Lower lobe of right lung (tissue), 2 donors: ENCODE measurements at places on chromosomes 5 and 9. TPM values are rescaled to one million over a fixed set of nuclear protein-coding genes. Genes with fewer than 3 reads are reported as not detected.

DNA sequence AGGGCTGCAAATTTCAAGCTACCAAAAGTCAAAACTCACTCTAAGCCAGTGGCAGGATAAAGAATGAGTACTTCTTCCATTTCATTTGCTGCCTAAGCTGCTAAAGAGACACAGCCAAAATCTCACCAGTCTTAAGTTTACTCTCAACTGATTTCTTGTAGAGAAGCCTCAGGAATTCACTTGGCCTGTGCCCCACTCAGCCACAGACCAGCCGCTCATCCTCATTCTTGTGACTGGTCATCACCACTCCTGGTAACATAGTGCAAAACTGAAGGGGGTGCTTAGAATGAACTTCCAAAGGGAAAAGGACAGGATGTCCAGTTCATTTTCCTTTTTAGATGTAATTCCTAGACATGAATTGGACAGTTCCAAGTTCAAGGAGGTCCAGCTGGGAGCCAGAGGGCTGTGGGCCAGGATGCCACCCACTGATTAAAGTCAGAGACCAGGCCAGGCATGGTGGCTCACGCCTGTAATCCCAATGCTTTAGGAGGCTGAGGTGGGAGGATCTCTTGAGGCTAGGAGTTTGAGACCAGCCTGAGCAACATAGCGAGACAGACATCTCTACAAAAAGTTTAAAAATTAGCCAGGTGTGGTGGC is 72.7 kb upstream of the RANBP3L start:
- no peak for DNase-seq
- H3K27ac ChIP-seq: peak overlapping the region; percentile 50
- H3K4me3 ChIP-seq: no peak overlapping the region
- H3K4me1 ChIP-seq: peaks cover 9% of the 10 kb centered on the region
- no peaks in the 10 kb centered on the region for H3K36me3 ChIP-seq
- H3K27me3 ChIP-seq: no peaks in the 10 kb centered on the region

Gene FSTL4
- 1.9 TPM for total RNA-seq

Gene GALNT12
- total RNA-seq: 23.2 TPM

- peak; percentile 43 for DNase-seq
- no peak overlapping the region for H3K27ac ChIP-seq
- no peak overlapping the region for H3K4me3 ChIP-seq
- H3K36me3 ChIP-seq: no peaks in the 10 kb centered on the region
- H3K27me3 ChIP-seq: peaks cover 3% of the 10 kb centered on the region
These were observed 2.7 kb upstream of the GBGT1 start for GRCh38 chr9:133166392-133166791.

- no peak overlapping the region for H3K4me3 ChIP-seq
- no peak overlapping the region for H3K27ac ChIP-seq
- peaks cover 26% of the 10 kb centered on the region for H3K36me3 ChIP-seq
- peaks cover 36% of the 10 kb centered on the region for H3K27me3 ChIP-seq
- H3K4me1 ChIP-seq: no peaks in the 10 kb centered on the region
- DNase-seq: no peak
These were observed 1.8 kb upstream of the LHX3 start for GRCh38 chr9:136206602-136207275.

DNA sequence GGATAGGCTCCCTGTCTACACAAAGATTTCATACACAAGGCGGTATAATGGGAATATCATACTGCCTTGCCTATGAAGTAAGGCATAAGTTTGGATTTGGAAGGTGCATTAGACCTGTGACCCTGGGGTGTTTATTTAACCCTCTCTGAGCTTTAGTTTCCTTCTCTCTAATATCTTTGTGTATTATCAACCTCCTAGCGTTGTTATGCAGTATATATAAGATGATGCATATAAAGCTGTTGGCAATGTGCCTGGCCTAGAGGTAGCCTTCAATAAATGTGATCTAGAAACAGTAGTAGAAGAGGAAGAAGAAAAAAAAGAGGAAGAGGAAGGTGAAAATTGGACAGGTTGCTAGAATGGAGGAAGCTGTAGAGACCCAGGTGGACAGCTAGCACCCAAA is 311.6 kb upstream of the CLINT1 start:
- peaks cover 6% of the 10 kb centered on the region for H3K4me1 ChIP-seq
- no peak overlapping the region for H3K27ac ChIP-seq
- no peak for DNase-seq
- no peak overlapping the region for H3K4me3 ChIP-seq
- H3K27me3 ChIP-seq: no peaks in the 10 kb centered on the region
- H3K36me3 ChIP-seq: no peaks in the 10 kb centered on the region

Gene QRFP
- total RNA-seq: not detected

GRCh38 chr5:160280384-160281095 is 31.8 kb downstream of the CCNJL start:
- H3K27ac ChIP-seq: no peak overlapping the region
- no peak overlapping the region for H3K4me3 ChIP-seq
- H3K36me3 ChIP-seq: peaks cover 15% of the 10 kb centered on the region
- no peaks in the 10 kb centered on the region for H3K4me1 ChIP-seq
- H3K27me3 ChIP-seq: no peaks in the 10 kb centered on the region

DNA sequence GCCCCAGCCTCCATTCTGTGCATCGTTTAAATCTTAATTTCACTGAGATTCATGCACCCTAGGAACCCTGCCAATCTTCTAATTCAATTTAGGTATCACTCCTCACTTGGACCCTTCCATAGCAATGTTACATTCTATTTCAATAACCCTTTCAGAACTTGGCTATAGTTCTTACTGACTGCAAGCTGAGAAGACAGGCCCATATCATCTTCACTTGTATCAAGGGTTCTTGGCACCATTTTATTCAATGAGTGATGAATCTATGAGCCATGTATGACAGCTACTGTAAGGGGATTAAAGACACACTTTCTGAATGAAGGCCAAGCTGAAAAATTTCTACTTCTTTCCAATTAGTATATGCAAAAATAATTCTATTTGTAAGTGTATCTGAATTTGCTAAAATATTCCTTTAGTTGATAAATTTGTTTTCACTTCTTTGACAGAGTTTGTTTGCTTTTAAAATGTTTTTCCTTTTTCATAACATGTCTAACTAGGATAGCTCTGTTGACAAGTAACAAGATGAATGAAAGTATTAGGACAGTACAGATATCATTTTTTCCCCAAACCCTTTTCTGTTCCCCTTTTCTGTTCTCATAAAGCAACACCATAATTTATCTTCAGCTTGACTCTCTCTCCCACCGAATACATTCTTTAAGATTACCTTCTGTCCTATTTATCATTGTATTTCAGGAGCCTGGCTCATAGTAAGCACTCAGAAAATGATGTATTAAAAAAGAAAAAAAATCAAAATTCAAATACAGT is 9.6 kb downstream of the ITGA2 start:
- no peaks in the 10 kb centered on the region for H3K27me3 ChIP-seq
- H3K4me3 ChIP-seq: no peak overlapping the region
- DNase-seq: no peak
- H3K36me3 ChIP-seq: no peaks in the 10 kb centered on the region

DNA sequence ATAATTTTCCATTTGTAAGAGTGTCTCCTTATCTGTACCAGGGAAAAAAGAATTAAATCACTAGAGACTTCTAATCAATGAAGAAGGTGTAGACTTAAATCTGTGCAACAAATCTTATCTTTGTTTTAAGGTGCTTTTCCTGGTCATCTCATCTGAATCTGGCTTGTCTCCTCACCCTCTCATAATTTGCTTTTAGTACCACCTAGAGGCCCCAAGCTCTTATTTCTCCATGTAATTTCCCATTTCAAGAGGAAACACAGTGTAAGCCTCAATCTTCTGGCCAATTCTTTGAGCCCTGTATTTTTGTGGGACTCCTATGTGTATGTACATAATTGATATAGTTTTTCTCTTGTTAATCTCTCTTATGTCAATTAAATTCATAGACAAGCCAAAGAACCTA is 1975.3 kb upstream of the CDH6 start:
- no peaks in the 10 kb centered on the region for H3K4me1 ChIP-seq
- no peak for DNase-seq
- no peaks in the 10 kb centered on the region for H3K36me3 ChIP-seq
- no peak overlapping the region for H3K4me3 ChIP-seq
- H3K27me3 ChIP-seq: no peaks in the 10 kb centered on the region
- H3K27ac ChIP-seq: no peak overlapping the region

DNA sequence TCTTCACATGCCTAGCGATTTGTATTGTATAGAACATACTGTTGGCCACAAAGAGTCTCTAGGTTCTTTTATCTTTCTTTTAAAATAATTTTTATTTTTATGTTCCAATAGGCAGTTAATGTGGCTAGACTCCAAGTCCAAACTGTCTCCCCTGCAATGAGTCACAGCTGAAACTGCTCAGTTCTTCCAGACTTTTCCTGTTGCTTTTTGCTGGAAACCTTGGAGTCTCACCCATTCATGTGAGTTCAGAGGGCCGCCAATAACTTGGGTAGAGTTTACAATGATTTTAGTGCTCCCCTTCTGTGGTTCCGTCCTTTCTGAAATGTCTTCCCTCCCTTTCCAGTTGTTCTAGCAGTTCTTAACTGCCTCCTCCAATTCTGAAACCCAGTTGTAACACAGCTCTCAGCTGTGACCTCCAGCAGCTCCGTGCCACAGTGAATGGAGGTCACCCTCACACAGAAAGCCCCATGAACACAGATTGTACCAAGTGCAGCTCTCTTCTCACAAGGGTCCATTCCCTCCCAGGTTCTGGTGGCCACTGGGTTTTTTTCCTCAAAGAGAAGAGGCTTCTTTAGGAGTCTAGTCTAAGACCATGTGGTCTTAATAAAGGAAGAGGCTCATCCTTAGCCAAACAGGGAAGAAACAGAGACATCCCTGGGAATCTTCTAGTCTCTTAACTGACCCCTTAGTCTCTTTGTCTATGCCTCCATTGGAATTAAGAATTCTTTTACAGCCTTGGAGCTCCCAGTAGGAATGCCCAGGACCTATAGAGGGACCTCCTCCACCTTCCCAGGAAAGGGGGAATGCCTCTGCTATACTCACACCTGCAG is 198.5 kb downstream of the SPOCK1 start:
- H3K4me1 ChIP-seq: no peaks in the 10 kb centered on the region
- no peak for DNase-seq
- H3K36me3 ChIP-seq: no peaks in the 10 kb centered on the region
- no peak overlapping the region for H3K4me3 ChIP-seq

GRCh38 chr5:116848954-116849581 is 274.4 kb upstream of the SEMA6A start:
- DNase-seq: no peak
- H3K4me3 ChIP-seq: no peak overlapping the region
- H3K27ac ChIP-seq: no peak overlapping the region
- H3K27me3 ChIP-seq: no peaks in the 10 kb centered on the region
- no peaks in the 10 kb centered on the region for H3K4me1 ChIP-seq

Gene TSC1
- total RNA-seq: 50.9 TPM

Gene FLT4
- 24.8 TPM for total RNA-seq

Gene CTXN3
- total RNA-seq: not detected

- no peaks in the 10 kb centered on the region for H3K27me3 ChIP-seq
- peak overlapping the region; percentile 34 for H3K4me3 ChIP-seq
- DNase-seq: peak; percentile 84
- H3K4me1 ChIP-seq: peaks cover 76% of the 10 kb centered on the region
- peaks cover 56% of the 10 kb centered on the region for H3K36me3 ChIP-seq
These were observed 25.8 kb downstream of the FPGS start for GRCh38 chr9:127828262-127829031.

- no peak overlapping the region for H3K4me3 ChIP-seq
- no peaks in the 10 kb centered on the region for H3K36me3 ChIP-seq
- DNase-seq: no peak
- no peaks in the 10 kb centered on the region for H3K4me1 ChIP-seq
- H3K27me3 ChIP-seq: no peaks in the 10 kb centered on the region
These were observed 100.6 kb downstream of the ICE1 start for GRCh38 chr5:5523066-5523505.

- no peak overlapping the region for H3K27ac ChIP-seq
- DNase-seq: no peak
- H3K36me3 ChIP-seq: no peaks in the 10 kb centered on the region
- no peak overlapping the region for H3K4me3 ChIP-seq
These were observed 13.6 kb upstream of the LMNB1 start for GRCh38 chr5:126763371-126763770.

- H3K36me3 ChIP-seq: no peaks in the 10 kb centered on the region
- no peak for DNase-seq
- no peak overlapping the region for H3K4me3 ChIP-seq
- no peak overlapping the region for H3K27ac ChIP-seq
- H3K27me3 ChIP-seq: no peaks in the 10 kb centered on the region
These were observed 537.8 kb upstream of the BRINP1 start for GRCh38 chr9:119907056-119907455.

Gene SLC6A7
- not detected for total RNA-seq

GRCh38 chr5:36897616-36898015 is 21.0 kb downstream of the NIPBL start:
- no peak overlapping the region for H3K4me3 ChIP-seq
- no peak overlapping the region for H3K27ac ChIP-seq
- DNase-seq: no peak
- H3K4me1 ChIP-seq: peaks cover 29% of the 10 kb centered on the region

DNA sequence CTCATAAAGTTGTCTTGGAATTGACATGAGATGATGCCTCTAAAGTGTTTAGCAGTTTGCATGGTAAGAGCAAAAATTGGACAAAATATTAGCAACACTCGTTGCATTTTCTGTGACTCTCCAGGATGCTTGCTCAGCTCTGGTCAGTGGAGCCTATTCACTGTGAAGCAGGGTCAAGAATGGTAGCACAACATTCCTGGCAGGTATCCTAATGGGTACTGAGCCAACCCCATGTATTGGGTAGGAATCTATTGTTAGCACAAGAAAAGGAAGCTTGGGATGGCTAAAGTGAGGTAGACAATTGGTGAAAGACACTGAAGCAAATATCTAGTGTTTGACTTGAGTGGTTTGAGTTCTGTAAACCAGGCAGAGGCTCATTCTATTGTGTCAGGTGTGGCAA is 10.4 kb upstream of the ACTBL2 start:
- peaks cover 15% of the 10 kb centered on the region for H3K4me1 ChIP-seq
- no peak overlapping the region for H3K27ac ChIP-seq
- H3K4me3 ChIP-seq: no peak overlapping the region
- no peaks in the 10 kb centered on the region for H3K36me3 ChIP-seq

GRCh38 chr9:78630966-78631365 is 334.0 kb downstream of the PSAT1 start:
- no peak for DNase-seq
- H3K36me3 ChIP-seq: no peaks in the 10 kb centered on the region
- H3K27me3 ChIP-seq: no peaks in the 10 kb centered on the region
- H3K27ac ChIP-seq: no peak overlapping the region
- no peak overlapping the region for H3K4me3 ChIP-seq
- H3K4me1 ChIP-seq: no peaks in the 10 kb centered on the region

Gene DNAJB5
- 6.0 TPM for total RNA-seq

DNA sequence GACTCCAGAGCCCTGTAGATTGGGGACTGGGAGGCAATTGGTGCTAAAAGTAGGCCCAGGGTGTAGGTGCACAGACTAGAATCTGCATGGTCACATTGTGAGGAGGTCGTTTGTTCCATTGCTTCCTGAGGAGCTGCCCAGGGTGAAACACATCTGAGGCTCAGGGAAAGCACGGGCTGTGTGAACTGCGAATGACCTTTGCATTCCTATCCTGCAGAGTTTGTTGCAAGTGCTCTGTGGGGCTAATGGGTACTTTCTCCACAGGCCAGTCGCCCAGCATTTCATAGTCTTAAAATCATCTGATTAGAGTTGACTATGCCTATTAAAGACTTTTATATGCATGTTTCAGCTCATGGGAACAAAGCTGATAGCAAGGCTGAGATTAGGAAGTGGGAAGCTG is 14.4 kb upstream of the SLC46A2 start:
- no peak overlapping the region for H3K27ac ChIP-seq
- H3K36me3 ChIP-seq: no peaks in the 10 kb centered on the region
- no peaks in the 10 kb centered on the region for H3K27me3 ChIP-seq
- no peak overlapping the region for H3K4me3 ChIP-seq
- DNase-seq: no peak

- no peak for DNase-seq
- H3K27ac ChIP-seq: no peak overlapping the region
- no peaks in the 10 kb centered on the region for H3K27me3 ChIP-seq
- H3K4me3 ChIP-seq: no peak overlapping the region
- peaks cover 27% of the 10 kb centered on the region for H3K36me3 ChIP-seq
These were observed 86.2 kb downstream of the GIN1 start for GRCh38 chr5:103033696-103034095.
